ENCODE measurements at places on chromosomes 6 and 20.

DNA sequence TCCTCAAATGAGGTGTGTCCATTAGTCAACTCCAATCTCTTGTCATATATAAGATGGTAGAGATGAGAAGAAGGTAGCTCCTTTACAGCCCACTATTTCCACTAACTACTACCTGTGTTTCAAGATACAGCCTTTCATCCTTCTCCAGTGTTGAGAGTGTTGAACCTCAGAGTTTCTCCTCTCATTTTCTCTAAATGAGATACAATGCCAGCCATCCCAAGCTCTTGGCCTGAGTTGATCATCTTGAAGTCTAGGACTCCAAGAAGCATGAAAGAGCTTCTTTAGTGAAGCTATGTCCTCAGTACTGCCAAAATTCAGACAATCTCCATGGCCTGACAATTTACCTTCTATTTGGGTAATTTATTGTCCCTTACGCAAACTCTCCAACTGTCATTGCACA, 548 bp upstream of the HLA-DRA start:
- no peaks in the 10 kb centered on the region for H3K27me3 ChIP-seq
- no peaks in the 10 kb centered on the region for H3K4me1 ChIP-seq
- H3K27ac ChIP-seq = no peak overlapping the region
- H3K4me3 ChIP-seq = no peak overlapping the region

GRCh38 chr6:30510419-30511168, 21.3 kb downstream of the HLA-E start:
- H3K36me3 ChIP-seq = no peaks in the 10 kb centered on the region
- no peaks in the 10 kb centered on the region for H3K27me3 ChIP-seq
- peaks cover 26% of the 10 kb centered on the region for H3K4me1 ChIP-seq

DNA sequence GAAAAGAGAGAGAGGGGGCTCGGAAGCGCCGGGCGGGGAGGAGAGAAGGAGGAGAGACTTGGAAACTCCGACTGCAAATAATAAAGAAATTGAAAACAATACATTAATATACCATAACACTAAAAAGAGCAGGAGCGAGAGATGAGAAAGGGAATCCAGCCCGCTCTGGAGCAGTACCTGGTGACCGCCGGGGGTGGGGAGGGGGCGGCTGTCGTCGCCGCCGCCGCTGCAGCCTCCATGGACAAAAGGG, 338 bp downstream of the E2F3 start:
- DNase-seq = no peak
- H3K36me3 ChIP-seq = peaks cover 16% of the 10 kb centered on the region
- H3K27me3 ChIP-seq = no peaks in the 10 kb centered on the region
- peak overlapping the region; percentile 60 for H3K4me3 ChIP-seq

GRCh38 chr6:43733471-43734293, 36.3 kb upstream of the VEGFA start:
- H3K4me1 ChIP-seq = peaks cover 22% of the 10 kb centered on the region
- H3K27ac ChIP-seq = peak overlapping the region; percentile 14
- H3K4me3 ChIP-seq = no peak overlapping the region

- H3K4me3 ChIP-seq = no peak overlapping the region
- DNase-seq = no peak
- no peak overlapping the region for H3K27ac ChIP-seq
- H3K27me3 ChIP-seq = peaks cover 20% of the 10 kb centered on the region
These were observed 5.1 kb downstream of the TFAP2A start for GRCh38 chr6:10409731-10410206.
